ENCODE measurements at places on chromosomes 2 and 18. TPM values are rescaled to one million over a fixed set of nuclear protein-coding genes. Genes with fewer than 3 reads are reported as not detected.

GRCh38 chr18:75782204-75782603, 354.7 kb upstream of the SMIM21 start:
- DNase-seq, result no peak

- DNase-seq, result no peak
Measured at GRCh38 chr2:20454036-20454981, 7.4 kb downstream of the RHOB start.

- DNase-seq, result no peak
Measured at GRCh38 chr2:48558456-48558855, 28.5 kb downstream of the STON1 start.

GRCh38 chr2:33288011-33288410, 188.4 kb upstream of the RASGRP3 start:
- no peak for DNase-seq

DNA sequence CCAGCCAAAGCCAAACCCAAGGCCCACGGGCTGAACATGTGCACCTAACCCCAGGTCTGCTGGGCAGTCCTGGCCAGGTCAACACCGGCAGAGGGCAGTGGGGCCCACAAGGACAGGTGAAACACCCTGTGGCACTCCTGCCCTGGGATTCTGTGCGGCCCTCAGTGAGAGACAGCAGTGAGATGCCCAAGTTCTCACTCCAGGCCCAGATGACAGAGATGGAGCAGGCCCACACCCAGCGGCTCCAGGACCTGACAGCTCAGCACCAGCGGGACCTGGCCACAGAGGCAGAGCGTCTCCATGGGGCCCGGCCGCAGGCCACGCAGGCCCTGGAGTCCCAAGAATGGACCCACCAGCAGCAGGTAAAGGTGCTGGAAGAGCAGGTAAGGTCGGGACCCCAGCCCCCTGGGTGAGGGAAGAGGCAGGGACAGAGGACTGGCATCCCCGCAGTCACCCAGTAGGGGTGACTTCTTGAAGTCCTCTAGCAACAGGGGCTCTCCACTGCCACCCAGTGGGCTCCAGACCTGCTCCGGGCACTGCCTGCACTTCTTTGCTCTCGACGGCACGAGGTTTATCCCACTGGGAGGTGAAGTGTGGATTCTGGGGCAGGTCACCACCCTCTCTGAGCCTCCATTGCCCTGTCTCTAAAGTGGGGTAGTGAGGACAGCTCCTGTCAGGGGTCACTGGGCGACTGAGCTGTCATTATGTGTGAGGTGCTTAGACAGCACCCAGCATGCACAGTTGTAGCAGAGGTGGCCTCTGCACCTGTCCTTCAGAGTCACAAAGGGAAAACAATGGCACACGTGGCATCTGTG, 8.8 kb upstream of the SNED1 start:
- peak; percentile 78 for DNase-seq

GRCh38 chr2:27489118-27489497, 435 bp downstream of the IFT172 start:
- peak; percentile 14 for DNase-seq

- no peak for DNase-seq
Measured at GRCh38 chr2:105237045-105237765, 4.3 kb upstream of the GPR45 start.

DNA sequence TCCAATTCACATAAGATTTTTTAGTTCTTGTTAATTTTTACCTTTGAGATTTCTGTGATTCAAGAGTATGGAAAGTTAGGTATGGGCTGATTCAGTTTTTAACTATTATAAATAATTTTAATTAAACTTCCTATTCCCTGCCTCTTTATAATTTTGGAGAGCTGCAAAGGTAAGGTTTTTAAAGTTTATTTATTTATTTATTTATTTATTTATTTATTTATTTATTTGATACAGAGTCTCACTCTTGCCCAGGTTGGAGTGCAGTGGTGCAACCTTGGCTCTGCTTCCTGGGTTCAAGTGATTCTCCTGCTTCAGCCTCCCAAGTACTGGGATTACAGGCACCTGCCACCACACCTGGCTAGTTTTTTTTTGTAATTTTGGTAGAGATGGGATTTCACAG, 215.5 kb upstream of the FIGN start:
- DNase-seq, result no peak

- no peak for DNase-seq
Measured at GRCh38 chr2:240572141-240573031, 4.1 kb downstream of the RNPEPL1 start.

GRCh38 chr2:1511455-1511854, 98.2 kb downstream of the TPO start:
- DNase-seq, result no peak

- no peak for DNase-seq
Measured at GRCh38 chr2:209673811-209674210, 97.8 kb upstream of the UNC80 start.

DNA sequence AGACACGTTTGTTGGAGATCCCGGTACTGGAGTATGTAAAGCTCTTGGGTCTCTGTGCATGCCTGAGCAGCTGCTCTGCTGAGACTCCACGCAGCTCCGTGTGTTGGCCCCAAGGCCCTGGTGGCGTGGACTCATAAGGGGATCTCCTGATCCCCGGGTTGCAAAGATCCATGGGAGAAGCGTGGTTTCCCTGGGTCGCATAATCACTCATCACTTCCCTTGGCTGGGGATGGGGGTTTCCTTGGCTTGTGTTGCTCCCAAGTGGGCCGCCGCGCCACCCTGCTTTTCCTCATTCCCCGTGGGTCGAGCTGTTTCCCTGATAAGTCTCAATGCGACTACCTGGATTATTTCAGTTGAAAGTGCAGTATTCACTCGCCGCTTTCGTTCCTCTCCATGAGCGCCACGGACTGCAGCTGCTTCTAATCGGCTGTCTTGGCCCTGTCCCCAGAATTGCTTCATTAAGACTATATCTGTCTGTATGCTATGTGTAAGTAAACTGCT, 76.0 kb downstream of the EPC2 start:
- DNase-seq, result no peak

- no peak for DNase-seq
Measured at GRCh38 chr2:109500910-109501309, 112.9 kb downstream of the SEPTIN10 start.

DNA sequence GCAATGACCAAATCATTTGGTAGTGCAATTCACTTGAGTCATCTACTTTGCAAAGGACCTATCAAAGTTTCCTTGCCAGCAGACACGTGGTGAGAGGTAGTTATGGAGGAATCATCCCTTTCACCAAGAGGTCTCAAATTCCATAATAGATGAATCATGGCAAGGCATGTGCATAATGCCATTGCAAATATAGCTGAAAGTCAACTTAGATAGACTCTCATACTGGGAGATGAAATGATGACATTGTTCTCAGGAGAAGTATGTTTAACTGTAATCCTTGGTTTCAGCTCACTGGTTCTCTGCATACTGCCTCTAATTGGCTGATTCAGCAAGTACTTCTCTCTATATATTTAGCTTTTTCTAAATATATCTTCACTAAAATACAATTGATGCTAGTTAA, 57.2 kb downstream of the CALCRL start:
- DNase-seq, result peak; percentile 31

GRCh38 chr2:232434563-232435374, 21.2 kb upstream of the ALPI start:
- DNase-seq, result no peak

GRCh38 chr18:12074736-12075135, 18.9 kb upstream of the ANKRD62 start:
- no peak for DNase-seq

- no peak for DNase-seq
Measured at GRCh38 chr2:239182981-239183791, 217.6 kb downstream of the HDAC4 start.

DNA sequence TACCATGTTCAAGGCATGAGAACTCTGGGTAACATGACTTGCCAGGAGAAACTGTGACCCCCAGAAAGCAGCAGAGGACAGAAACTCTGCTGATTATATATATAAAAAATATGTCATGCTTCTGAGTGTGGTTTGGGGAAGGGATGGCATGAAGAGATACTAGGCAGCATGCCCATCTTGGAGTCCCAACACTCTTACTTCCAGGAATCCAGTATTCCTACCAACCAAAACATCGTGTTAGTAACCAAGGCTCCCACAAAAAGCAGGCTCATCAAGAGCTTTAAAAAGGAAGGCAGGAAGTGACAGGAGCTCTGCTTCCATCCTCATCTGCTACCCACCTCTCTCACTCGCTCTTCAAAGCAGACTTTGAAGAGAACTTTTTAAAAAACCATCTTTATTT, 31.6 kb upstream of the TWIST2 start:
- no peak for DNase-seq

DNA sequence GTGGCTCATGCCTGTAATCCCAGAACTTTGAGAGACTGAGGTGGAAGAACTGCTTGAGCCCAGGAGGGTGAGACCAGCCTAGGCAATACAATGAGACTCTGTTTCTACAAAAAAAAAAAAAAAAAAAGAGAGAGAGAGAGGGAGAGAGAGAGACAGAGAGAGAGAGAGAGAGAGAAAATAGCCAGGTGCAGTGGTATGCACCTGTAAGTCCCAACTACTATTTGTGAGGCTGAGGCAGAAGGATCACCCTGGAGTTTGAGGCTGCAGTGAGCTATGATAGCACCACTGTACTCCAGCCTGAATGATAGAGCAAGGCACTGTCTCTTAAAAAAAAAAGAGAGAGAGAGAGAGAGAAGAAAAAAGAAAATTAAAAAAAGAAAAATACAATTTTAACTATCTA, 245.7 kb downstream of the CCDC178 start:
- DNase-seq, result no peak

GRCh38 chr2:23381485-23381884, 3.5 kb upstream of the KLHL29 start:
- no peak for DNase-seq

DNA sequence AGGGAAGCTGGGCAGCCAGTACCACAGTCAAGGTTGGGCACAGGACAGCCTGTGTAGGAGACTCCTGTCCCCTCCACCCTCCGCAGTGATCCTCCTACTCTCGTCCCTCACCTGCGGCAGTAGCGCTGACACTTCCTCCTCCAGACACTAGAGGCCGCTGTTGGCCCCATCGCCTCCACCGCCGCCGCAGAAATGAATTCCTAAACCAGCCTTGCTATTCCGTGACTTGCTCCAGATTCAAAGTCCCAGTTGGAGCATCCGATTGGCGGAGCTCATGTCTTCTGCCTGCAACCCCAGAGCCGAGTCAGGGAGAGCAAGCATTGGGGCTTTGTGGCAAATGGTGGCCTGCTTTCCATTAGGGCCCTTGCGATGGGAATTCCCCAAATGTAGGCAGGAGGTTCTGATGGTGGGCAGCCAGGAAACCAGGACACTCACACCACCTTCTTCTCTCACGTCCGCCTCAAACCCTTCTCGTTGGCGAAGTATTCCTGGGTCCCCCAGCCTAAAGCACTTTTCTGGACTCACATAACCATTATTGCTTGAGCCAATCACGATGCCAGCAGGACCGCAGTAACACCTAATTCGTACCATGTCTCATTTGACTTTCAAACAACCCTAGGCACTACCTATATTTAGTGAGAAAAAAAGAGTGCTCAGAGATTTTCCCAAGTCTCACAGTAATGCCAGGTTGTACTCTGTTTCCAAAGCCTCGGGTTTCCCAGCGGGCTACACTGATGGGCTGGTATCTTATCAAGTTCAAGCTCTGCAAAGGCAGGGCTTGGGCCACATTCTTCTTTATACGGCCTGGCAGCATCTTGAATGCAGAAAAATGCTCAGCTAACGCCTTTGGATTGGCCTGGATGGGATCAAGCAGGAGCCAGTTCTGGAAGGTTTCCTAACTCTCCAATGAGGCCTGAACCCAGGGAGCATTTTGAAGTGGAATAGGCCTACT, 1.2 kb upstream of the DNAJB2 start:
- DNase-seq, result peak; percentile 86

GRCh38 chr18:56299740-56300139, 338.7 kb downstream of the TXNL1 start:
- DNase-seq, result no peak

- no peak for DNase-seq
Measured at GRCh38 chr2:62920070-62920469, 130.6 kb upstream of the OTX1 start.

DNA sequence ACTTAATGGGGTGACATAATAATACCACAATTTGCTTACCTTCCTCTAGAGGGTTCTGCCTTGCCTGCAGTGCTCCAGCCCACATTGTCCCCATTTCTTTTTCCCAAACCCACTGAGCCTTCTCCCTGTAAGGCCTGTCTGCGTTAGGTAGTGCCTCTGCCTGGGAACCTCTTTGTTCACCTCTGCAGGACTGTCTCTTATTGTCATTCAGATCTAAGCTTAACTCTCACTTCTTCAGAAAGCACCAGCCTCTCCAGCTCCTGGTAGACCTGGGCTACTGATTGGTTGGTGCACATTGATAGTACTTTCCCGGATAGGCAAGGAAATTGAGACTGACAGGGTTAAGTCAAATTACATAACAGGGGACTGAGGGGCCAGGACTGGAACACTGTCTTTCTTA, 49.1 kb downstream of the CCDC85A start:
- no peak for DNase-seq

- DNase-seq, result no peak
Measured at GRCh38 chr2:210577263-210578071, 21.1 kb downstream of the CPS1 start.

DNA sequence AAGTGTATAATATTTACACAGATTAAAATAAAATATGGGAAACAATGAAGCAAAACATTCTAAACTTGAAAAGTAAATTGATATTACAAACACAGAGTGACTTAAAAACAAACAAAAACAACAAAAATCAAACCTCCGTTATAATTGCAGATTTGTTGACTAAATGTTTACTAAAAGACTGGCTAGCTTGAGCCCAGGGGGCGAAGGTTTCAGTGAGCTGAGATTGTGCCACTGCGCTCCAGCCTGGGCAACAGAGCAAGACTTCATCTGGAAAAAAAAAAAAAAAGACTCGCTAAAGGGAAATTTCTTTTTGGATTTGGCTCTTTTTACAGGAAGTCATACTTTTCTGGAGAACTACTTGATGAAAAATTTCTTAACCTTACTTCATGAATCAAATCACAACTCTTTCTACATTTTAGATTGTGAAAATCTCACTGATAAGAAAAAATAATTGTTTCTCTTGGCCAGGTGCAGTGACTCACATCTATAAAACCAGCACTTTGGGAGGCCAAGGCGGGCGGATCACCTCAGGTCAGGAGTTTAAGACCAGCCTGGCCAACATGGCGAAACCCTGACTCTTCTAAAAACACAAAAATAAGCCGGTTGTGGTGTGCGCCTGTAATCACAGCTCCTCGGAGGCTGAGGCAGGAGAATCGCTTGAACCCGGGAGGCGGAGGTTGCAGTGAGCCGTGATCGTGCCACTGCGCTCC, 9.7 kb downstream of the TFPI start:
- peak; percentile 63 for DNase-seq

VWA3B gene
- not detected for total RNA-seq

PID1 gene
- total RNA-seq, result 0.24 TPM

ITM2C gene
- total RNA-seq, result 55.0 TPM

CMPK2 gene
- total RNA-seq, result 26.6 TPM

RFTN2 gene
- 0.05 TPM for total RNA-seq

RAB27B gene
- 38.3 TPM for total RNA-seq

APOB gene
- total RNA-seq, result 0.05 TPM

LHCGR gene
- not detected for total RNA-seq

GCA gene
- total RNA-seq, result 57.5 TPM

IL1RN gene
- 19.4 TPM for total RNA-seq

DAW1 gene
- total RNA-seq, result 2.4 TPM
